Lung microvascular endothelial cell (primary cell): ENCODE measurements at places on chromosomes 7 and 10. TPM values are rescaled to one million over a fixed set of nuclear protein-coding genes. Genes with fewer than 3 reads are reported as not detected.

DNA sequence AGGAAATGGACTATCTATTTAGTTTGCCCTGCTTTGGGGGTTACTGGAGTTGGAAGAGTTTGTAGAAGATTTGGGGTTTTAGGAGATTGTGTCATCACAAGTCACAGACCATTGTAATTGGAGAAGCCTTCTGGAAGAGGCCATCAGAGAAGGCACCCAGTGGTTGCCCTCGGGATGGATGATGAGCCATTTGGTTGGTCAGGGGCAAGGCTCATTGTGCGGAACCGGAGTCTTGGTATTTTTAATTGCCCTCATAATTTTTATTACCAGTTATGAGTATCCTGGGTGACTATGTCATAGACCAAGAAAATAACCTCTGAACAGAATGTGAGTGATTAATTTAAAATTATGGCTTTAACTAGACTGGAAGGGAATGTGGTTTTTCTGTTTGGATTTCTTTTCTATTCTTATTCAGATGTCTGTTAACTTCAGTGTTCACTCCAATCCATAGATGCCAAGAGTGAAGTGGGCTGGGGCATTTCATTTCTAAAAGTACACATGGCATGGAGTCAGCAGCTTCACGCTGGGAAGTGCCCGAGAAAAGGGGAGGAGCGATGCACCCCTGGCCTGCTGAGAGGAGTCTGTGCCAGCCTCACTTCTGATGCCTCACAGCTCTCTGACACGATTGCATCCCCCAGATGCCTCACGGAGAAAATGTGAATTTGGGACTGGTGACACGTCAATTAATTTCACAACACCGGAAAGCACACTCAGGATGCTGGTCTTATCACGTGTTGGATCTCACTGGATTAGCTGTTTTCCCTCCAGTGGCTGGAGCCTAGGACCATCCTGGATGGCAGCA lies 225.6 kb upstream of the IGFBP3 start:
- no peak for DNase-seq

DNA sequence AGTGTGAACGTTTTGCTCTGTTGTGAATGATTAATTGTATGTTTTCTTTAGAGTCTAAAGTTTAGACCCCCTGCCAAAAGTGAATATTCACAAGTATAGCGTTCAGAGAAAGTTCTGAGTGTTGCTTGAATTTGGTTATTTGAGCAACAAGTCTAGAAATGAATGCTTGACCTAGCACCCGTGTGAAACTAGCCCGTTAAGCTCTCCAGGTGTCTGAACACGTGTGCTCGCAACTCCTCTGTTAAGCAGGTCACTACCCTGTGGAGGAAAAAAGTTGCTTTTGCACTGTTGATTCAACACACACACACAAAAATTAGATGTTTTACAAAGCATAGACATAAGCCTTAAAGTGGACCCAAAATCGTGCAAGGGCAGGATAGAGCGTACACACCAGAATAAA lies 78.6 kb upstream of the SAMD8 start:
- DNase-seq = no peak

- no peak for DNase-seq
Measured at GRCh38 chr7:118003476-118003875, 130.2 kb upstream of the CTTNBP2 start.

GRCh38 chr7:74253835-74254128 lies 417 bp downstream of the RFC2 start:
- DNase-seq = no peak

DNA sequence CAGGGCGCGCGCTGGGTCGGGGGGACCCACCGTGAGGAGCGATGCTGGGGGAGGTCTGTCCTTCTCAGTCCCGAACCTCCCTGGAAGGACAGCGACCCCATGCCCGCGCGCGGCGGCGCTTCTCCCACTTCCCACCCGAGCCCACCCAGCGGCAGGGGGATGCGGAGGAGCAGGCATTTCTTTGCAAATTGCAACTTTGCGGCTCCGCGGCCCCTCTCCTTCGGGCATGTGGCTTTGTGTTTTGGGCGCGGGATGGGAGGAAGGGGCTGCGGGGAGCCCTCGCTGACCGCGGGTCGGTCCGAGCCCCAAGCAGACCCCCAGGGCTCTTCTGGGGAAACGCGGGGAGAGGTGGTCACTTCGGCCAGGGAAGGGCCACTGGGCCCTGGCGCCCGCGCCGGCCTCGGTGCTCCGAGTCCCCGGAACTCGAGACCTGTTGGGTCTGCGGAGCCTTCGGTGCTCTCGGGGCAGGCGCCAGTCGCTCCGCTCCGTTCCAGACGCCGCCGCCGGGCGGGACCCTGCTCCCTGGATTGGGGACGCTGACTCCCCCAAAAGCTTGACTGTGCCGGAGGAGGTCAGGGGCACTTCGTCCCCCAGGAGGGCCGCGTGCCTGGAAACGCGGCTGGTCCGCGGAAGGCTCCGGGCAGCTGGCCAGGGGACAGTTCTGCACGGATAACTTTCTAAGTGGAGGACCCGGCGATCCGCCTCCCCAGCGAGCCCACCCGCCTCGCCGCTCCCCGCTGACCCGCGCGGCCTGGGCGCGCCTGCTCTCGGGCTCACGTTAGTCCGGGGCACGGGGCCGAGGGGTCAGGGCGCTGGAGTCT lies 164.2 kb upstream of the DPP6 start:
- no peak for DNase-seq

- no peak for DNase-seq
Measured at GRCh38 chr7:122942059-122942458, 53.4 kb downstream of the TAS2R16 start.

- DNase-seq = peak; percentile 63
Measured at GRCh38 chr7:39838326-39838725, 111.7 kb upstream of the CDK13 start.

DNA sequence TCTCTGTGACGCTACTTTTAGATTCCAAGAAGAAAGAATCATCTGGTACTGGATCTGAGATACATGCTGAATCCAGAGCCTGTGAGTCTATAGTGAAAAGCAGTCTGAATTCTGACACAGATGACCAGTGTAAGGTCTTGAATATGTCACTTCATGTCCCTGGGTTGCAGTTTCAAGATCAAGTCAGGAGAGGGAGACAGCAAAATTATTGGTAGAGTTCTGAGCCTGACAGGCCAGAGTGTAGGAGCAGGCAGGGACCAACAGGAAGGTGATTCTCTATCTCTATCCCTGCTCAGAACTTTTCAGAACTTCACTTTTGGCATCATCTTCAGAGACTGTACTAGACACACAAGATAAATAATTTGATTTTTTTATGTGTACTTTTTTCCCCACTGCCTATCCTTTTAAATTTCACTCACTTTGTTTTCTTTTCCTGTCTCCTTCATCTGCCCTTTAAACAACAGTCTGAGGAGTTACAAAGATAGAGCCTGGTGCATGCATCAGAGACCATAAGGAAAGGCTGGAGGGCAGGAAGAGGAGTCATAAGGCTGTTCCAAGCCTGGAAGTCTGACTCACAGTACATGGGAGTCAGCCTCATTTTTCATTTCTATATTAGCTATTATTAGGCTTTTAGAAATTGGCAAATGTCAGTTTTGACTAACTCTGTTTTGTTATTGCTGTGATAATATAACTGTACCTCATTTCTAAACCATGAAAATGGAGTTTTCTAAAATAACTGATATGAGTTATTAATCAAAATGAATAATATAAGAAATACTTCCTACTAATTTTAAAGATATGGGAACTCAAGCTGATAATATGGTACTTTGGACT lies 120.2 kb upstream of the TMEM229A start:
- DNase-seq = peak; percentile 94

DNA sequence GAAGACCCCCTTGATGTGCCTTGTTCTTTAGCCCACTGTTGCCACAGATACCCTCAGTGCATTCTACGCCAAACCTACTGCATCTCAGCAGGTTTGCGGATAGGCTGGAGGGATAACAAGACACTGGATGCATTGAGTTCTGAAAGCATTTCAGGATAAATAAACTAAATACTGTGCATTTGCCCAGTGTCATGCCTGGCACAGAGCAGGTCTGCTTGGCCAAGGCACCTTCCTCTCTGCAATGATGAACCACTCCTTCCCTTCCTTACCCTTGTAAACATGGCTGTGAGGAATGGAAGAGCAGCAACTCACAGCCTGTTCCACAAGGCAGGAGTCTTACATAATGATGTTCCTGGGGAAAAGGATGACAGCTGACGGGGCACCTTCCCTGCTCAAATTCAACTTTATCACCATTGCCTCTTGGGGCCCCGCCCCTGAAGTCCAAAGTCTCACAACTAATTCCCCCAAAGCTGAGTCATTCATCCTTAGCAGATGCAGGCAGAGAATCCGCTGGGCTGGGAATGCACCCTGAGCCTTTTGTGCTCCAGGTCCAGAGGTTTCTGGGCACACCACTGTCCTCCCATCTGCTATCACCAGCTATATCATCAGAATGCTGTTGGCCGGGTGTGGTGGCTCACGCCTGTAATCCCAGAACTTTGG lies 11.6 kb downstream of the DDX56 start:
- DNase-seq = no peak

DNA sequence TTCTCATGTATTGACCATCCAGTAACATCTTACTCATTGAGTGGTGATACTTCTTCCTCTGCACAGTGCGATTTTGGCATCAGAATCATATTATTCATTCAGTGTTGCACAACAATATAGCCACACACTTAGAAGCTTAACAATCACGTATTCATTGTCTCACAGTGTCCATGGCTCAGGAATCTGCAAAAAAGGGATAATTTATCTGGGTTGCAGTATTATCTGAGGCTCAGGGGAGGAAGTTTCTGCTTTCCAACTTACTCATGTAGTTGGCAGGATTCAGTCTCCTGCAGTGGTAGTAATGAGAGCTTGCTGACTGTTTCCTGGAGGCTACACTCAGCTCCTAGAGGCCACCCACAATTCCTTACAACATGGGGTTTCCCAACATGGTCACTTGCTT lies 803.6 kb downstream of the SORCS1 start:
- no peak for DNase-seq

MYH16 gene
- 0.22 TPM in 1 of 2 replicates, not detected in the other for total RNA-seq

SPDYE6 gene
- not detected in 2 replicates for total RNA-seq

SLC39A12 gene
- total RNA-seq = under 0.01 TPM in 1 of 2 replicates, not detected in the other

LRMDA gene
- total RNA-seq = 8.1 and 17.3 TPM in 2 replicates

SPDYE16 gene
- total RNA-seq = not detected in 2 replicates

WNT8B gene
- not detected in 2 replicates for total RNA-seq

COBL gene
- total RNA-seq = not detected in 2 replicates

GARIN1A gene
- total RNA-seq = 0.20 and 0.22 TPM in 2 replicates

ERVW-1 gene
- not detected in 2 replicates for total RNA-seq

TRIM50 gene
- not detected in 2 replicates for total RNA-seq
